ENCODE measurements at places on chromosomes 3 and 15.

- DNase-seq = no peak
These were observed 155.1 kb downstream of the IGF1R start for GRCh38 chr15:98803228-98804056.

DNA sequence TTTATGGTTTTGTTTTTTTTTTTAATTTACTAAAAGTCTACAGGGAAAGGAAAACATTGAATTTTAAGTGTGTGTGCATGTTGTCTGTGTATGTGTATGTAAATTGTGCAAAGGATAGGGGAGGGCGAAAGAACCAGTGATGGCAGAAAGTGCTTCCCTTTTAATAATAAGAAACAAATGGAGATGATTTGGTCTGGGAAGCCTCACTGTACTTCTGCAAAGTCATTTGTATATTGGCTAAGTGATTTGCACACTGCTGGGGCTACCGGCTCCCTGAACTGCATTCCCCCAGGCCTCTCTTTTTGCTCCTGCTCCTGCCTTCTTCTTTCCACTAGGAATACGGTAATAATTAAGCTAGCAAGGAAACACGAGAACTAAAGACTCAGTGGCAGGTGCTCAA, 101.2 kb downstream of the CD47 start:
- no peak for DNase-seq

GRCh38 chr15:92621972-92622533, 33.5 kb downstream of the FAM174B start:
- DNase-seq = no peak

DNA sequence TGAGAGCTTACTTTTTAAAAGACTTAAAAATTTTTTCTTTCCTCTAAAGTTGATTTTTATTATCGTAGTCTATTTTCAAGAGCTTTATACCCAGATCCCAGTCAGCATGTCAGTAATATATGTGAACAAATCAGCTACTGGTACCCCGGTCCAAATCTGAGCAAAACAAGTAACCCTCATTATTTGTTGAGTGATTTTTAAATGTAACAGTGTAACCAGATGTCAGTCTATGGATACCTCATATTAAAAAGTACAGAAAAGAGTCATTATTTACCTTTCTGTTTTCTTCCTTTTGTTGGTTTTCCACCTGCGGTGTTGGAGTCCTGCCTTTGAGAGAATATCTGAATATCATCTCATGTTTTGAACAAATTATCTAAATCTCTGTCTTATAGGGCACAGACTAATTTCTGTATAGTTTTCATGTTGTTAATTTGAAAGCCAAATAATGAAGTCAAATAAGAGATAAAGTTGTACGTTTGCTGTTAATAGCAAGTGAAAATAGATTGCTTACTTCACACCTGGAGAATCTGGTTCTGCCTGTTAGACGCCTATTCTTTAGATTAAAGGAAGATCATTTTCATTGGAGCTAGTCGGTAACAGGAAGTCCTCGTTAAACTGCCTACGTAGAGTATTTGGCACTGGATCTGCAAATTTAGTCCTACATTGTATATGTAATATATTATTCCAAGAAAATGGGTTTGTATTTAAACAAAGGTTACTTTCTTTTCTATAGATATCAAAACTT, at the start of gene STX19:
Gene STX19, minus strand, starts transcription at position 505 of the 745 bp plus-strand sequence. CDS start 13,328 bp downstream, outside the sequence.
- DNase-seq = no peak

GRCh38 chr3:194556086-194557056, 69.6 kb upstream of the ATP13A3 start:
- no peak for DNase-seq

GRCh38 chr15:45641999-45642932, 7.4 kb downstream of the SQOR start:
- DNase-seq = no peak

GRCh38 chr3:134846911-134847317, 51.9 kb downstream of the EPHB1 start:
- DNase-seq = no peak

GRCh38 chr3:178320456-178321351, 215.5 kb upstream of the KCNMB2 start:
- DNase-seq = no peak

- no peak for DNase-seq
These were observed 78.8 kb upstream of the BOC start for GRCh38 chr3:113132571-113132996.

- no peak for DNase-seq
These were observed 2.5 kb downstream of the ABHD14B start for GRCh38 chr3:51971350-51971749.

- no peak for DNase-seq
These were observed 839.8 kb downstream of the NTRK3 start for GRCh38 chr15:87416591-87417257.

DNA sequence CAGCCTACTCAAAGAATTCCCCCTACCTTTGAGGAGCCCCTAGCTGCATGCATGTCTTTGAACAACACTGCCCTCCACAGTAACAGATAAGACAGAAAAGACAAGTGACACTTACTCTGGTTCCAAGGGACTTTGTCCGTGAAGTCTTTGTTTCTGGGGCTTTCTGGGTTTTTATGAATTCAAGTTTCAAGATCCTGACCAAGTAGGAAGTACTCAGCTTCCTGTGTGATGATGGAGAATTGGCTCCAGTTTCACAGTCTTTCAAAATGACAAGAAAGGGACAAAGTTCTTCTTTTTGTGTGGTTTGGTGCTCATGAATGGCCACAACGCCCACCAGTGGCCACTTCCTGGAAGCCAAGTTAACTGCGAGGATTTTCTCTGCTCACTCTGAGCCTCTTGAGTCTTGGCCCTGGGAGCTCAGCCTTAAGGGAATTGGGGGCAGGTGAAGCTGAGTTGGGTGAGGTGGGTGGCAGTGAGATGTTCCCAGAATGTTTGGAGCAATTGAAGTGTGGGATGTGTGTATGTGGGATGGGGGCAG, at the start of gene CCR1:
Gene CCR1, minus strand, starts transcription at position 147 of the 538 bp plus-strand sequence. CDS start 4,000 bp downstream, outside the sequence.
- DNase-seq = peak; percentile 67

- DNase-seq = no peak
These were observed 1.0 kb upstream of the RYR3 start for GRCh38 chr15:33309602-33310276.

- DNase-seq = no peak
These were observed 493.3 kb downstream of the FOXP1 start for GRCh38 chr3:71090207-71090606.

Data from activated T-cell treated with anti-CD3 and anti-CD28 coated beads, Interleukin-2, amount 50 U/mL, for 72 hours (primary cell).